ENCODE measurements at places on chromosomes 7 and 10. TPM values are rescaled to one million over a fixed set of nuclear protein-coding genes. Genes with fewer than 3 reads are reported as not detected.
A peak's percentile ranks its signal among the peaks of the same experiment; 100 is the strongest.

DNA sequence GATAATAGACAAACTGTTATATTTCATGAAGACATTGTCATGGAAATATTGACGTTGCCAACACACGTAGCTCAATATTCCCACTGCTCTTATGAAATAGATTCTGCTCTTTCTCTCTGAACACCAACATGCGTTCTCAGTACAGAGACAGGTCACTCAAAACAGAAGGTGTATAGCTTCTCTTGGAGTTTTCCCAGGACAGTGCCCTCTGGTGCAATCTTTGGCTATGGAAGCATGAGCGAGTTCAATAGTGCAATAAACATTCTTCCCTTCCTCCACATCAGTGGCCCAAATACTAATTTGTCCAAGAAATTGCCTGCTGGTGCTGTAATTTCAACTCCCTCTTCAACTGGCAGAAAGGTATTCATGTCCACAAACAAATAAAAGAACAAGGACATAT lies 145.3 kb downstream of the MAGI2 start:
- peak; percentile 3 for DNase-seq

The COMMD3 gene
- 51.2 TPM for total RNA-seq

The EXOSC1 gene
- 20.7 TPM for total RNA-seq

DNA sequence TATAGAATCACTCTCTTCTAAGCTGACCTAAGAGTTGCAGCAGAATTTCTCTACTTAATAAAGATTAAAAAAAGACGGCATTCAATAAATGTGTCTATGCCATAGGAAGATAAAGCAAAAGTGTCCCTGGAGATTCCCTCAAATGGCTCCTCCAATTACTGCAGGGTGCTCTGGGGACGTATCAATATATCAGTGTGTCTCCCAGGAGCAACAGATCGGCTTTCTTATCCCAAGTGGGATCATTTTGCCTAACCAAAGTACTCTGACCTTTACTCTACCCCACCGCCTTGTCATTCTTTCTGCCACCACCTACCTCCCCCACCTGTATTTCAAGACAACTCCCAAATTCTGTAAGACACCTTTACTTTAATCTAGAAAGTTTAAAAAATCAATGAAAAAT lies 202.0 kb upstream of the SEMA3C start:
- DNase-seq, result no peak

GRCh38 chr7:121019018-121019417 lies 30.5 kb downstream of the CPED1 start:
- no peak for DNase-seq

- peak; percentile 38 for DNase-seq
Observed at GRCh38 chr7:27193335-27194001, 6.4 kb downstream of the HOXA13 start.

DNA sequence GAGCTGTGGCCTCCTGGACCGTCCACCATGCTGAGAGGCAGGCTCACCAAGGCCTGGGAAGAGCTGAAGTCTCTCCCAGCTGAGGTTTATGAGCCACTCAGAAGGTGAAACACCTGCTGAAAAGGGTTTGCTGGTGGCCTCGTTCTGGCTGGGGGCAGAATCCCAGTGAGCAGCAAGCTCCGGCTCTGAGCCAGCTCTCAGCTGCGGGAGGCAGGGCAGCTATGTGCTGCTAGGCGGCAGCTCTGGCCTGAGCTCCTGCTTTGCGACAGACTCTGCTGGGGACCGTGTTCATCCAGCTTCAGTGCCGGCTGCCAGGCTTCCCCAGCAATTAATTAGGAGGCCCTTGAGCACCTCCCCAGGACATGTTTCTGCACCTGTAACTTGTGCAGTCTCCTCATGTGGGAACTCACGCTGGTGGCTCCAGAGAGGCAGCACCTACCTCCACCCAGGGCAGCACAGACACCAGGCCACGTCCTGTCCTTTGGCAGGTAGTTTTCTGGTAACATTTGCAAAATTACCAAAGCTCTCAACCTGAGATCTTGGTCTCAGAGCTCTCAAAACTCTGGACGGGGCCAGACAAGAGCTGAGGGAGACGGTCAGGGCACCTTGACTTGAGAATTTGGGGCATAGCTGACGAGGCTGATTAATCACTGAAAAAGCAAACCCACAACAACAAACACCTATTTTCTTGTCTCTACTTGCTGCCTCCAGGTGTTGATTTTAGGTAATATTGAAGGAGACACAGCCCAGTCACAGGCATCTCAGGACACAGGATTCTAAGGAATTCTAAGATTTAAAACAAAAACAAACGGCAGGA lies 185.0 kb downstream of the TCERG1L start:
- no peak for DNase-seq

GRCh38 chr10:118948786-118949185 lies 80.7 kb upstream of the NANOS1 start:
- DNase-seq, result no peak

The PRPS1L1 gene
- not detected for total RNA-seq

The FAM241B gene
- total RNA-seq, result 2.2 TPM

DNA sequence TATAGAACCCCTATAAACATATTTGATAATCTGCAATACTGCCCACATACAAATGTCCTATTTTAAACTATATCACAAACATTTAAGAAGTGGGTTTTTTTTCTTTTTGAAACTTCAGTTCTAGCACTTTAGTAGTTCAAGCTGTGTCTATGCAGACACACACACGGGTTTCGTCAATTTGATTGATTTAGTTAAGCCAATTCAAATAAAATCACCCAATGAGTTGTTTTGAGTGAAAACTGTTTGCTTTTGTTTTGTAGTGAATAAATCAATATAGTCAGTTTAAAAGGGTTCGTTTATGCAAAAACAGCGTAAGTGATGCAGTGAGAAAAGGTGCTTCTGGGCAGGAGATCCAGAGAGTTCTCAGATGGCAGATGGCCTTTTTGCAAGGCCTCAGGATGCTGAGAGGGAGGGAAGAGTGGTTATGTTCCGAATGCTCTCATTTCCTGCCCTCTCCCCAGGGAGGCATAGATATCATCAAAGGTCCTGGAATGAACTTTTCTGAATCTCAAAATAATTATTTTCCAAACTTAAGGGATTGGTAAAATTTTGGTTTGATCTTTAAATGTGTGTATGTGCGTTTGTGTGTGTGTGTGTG lies 102.7 kb downstream of the AGMO start:
- DNase-seq, result no peak

The LIPM gene
- total RNA-seq, result not detected

DNA sequence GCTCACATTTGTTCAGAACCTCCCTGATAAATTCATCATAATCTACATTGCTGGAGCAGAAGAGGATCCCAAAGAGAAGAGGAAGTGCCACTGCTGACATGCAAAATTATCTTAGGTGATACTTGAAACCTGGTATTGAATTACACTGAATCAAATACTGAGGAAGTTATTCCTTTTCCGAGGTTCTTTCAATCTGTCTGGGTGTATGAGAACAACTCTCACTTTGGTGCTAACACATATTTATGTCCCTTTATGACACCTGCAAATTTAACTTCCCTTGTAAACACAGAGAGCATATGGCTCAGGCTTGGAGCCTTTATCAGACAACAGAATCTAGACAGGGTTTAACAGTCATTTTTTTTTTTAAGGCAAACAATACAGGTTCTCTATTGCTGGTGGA lies 131.4 kb downstream of the SRPK2 start:
- no peak for DNase-seq

- no peak for DNase-seq
Observed at GRCh38 chr10:62726142-62726541, 78.4 kb upstream of the ADO start.

The ELMO1 gene
- 9.7 TPM for total RNA-seq

- no peak for DNase-seq
Observed at GRCh38 chr7:27269455-27269854, 26.9 kb downstream of the EVX1 start.

The SPDYE8 gene
- not detected for total RNA-seq

DNA sequence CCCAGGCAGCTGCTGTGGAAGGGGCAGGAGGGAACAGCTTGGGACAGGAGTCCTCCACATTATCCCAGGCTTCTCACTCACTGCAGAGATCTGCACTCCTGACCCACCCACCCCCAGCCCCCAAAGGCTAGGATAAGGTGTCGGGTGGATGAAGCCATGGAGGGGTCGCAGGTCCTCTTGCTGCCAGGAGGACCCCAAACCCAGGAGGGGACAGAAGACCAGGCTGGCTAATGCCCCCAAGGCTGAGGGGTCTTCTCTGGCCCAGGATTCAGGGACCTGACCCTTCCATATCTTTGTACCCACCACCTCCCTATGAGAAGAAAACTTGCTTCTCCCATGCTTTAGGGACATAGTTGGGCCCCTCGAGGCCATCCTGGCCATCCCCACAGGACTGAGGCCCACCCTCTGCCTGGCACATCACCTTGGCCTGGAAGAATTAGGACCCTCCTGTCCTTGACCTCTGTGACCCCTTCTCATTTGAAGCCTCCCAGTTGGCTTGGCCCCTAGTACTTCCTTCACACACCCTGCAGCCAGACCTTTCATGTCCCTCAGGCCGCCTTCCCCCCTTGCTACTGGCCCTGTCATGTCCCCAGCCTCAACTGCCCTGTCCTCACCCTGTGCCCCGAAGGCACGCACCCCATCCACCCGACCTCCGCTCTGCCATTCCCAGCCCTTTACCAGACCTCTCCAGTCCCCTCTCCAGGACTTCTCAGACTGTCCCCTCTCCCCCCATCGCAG lies 21.6 kb downstream of the KCNH2 start:
- DNase-seq, result no peak

The DNMBP gene
- total RNA-seq, result 37.1 TPM

- DNase-seq, result no peak
Observed at GRCh38 chr7:7054252-7054830, 128.0 kb upstream of the C1GALT1 start.
